Ecto neural progenitor cell (in vitro differentiated cells): ENCODE measurements at places on chromosomes 12 and 14.
A peak's percentile ranks its signal among the peaks of the same experiment; 100 is the strongest.

DNA sequence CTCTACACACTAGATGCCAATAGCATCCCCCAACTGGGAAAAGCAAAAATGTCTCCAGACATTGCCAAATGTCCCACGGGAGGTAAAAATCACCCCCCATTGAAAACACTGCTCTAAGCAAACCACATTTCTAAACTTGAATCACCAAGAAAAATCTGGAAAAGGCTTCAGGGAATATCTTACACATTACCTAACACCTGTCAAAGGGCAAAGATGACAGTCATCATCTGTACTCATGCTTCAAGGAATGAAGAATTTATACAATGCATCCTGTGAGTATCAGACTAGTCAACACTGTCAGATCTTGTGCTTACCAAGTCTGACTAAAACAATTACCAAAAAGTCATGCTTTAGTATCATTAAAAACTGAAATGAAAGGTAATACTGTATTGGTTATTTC lies 161.6 kb upstream of the SOX5 start:
- DNase-seq = no peak

DNA sequence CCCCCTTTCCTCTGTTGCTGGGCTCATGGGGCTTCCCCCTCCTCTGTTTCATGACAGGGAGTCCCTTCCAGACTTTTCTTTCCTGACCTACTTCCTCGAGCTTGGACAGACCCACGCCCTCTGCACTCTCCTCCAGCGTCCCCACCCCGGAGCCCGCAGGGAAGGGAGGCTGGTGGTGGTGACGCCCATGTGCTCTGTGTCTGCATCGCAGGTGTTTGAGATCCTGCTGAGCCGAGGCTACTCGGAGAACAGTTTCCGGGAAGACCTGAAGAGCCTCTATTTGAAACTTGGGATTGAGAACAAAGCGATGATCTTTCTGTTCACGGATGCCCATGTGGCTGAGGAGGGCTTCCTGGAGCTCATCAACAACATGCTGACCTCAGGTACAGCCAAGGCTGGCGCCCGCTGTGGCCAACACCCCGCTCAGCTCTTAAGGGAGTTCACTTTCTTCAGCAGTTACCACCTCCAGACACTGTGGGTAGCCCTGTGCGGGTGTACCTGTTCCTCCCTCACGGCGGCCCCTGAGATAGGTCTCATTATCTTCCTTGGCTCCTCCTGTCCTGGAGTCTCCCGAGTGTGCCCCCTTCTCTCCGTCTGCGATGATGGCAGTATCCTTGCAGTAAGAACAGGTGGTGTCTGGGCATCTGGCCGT lies 85.6 kb downstream of the CCDC92 start:
- no peak for DNase-seq

DNA sequence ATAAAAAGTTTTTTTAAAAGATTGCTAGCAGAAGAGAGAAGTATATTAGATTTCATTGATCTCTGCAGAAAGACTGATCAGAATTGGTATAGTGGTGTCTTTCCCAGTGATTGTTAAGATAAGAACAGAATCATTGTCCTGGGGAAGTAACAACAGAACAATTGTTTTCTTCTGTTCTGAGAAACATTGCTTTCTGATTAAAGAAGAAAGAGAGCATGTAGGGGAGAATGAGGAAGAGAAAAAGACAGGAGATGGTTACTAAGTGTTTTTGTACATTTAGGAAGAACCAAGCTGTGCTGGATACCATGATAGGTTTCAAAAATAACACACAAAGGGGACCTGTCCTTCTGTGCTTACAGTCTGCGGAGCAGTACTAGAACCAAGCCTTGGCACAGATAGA lies 5.0 kb downstream of the USP30 start:
- DNase-seq = no peak

- no peak for DNase-seq
These were observed 228.4 kb upstream of the NPAS3 start for GRCh38 chr14:32710231-32710671.

DNA sequence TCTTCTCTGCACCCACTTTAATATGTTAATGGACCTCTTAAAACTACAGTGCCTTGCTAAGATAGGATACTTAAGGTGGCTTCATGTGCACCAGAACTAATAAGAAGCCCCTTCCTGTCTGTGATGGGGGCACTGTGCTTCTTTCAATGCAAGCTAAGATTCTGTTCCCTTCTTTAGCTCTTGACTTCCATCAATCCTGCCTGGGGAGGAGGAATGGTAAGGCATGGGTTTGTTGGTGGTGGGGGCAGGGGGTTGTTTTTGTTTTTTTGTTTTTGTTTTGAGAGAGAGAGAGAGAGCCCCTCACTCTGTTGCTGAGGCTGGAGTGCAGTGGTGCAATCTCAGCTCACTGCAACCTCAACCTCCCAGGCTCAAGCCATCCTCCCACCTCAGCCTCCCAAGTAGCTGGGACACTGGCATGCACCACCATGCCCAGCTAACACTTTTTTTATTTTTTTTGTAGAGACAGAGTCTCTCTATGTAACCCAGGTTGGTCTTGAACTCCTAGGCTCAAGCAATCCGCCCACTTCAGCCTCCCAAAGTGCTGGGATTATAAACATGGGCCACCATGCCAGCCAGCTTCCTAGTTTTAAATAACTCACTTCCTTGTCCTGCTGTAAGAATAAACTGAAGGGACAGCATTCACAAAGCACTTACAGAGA lies 4.5 kb upstream of the KRT3 start:
- DNase-seq = no peak

DNA sequence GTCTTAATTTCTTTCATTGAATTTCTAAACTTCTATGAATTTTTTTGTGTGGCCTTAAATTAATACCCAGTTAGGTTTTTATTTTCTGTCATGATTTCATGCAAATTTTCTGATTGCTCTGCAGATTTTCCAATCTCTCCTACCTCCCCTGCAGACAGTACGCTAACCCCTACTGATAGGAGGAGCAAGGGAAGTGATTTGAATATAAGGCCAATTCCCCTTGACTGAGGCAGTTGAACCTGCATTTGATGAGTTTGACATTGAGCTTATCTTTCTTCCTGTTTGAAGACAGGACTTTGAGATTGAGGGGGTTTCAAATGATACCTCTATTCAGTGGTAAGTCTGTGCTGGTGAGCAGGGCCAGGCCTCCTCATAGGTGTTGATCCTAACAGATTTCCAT lies 74.6 kb downstream of the SNAPC1 start:
- DNase-seq = no peak

GRCh38 chr14:94770815-94771157 lies 873 bp upstream of the GSC start:
- no peak for DNase-seq

GRCh38 chr12:57722716-57723629 lies 15.6 kb downstream of the AGAP2 start:
- no peak for DNase-seq

DNA sequence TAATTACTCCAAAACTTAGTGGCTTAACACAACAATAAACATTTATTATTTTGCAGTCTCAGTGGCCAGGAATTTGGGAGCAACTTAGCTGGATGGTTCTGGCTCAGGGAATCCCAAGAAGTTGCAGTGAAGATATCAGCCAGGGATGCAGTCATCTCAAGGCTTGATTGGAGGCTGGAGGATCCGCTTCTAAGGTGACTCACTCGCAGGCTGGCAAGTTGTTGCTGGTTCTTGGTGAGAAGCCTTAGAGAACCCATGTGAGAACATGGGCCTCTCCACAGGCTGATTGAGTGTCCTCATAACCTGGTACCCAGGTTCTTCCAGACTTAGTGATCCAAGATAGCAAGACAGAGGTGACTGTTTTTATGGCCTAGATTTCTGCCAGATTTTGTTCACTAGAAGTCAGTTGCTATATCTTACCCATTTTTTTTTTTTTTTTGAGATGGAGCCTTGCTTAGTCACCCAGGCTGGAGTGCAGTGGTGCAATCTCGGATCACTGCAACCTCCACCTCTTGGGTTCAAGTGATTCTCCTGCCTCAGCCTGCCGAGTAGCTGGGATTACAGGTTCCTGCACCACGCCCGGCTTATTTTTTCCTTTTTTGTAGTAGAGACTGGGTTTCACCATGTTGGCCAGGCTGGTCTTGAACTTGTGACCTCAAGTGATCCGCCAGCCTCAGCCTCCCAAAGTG lies 32.5 kb downstream of the BRMS1L start:
- DNase-seq = no peak

GRCh38 chr12:47022296-47022695 lies 57.1 kb upstream of the PCED1B start:
- DNase-seq = no peak

DNA sequence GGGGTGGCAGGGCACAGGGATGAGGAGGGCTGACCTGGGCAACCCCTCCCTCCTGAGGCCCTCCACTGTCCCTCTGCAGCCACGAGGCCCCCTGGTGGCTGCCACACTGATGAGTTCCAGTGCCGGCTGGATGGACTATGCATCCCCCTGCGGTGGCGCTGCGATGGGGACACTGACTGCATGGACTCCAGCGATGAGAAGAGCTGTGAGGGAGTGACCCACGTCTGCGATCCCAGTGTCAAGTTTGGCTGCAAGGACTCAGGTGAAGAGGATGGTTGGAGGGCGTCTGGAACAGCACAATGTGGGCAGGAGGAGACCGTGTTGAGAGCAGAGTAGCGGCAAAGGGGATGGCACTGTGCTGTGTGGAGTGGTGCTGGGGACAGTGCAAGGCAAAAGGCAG lies 25.7 kb upstream of the LRP1-AS start:
- DNase-seq = peak; percentile 71

DNA sequence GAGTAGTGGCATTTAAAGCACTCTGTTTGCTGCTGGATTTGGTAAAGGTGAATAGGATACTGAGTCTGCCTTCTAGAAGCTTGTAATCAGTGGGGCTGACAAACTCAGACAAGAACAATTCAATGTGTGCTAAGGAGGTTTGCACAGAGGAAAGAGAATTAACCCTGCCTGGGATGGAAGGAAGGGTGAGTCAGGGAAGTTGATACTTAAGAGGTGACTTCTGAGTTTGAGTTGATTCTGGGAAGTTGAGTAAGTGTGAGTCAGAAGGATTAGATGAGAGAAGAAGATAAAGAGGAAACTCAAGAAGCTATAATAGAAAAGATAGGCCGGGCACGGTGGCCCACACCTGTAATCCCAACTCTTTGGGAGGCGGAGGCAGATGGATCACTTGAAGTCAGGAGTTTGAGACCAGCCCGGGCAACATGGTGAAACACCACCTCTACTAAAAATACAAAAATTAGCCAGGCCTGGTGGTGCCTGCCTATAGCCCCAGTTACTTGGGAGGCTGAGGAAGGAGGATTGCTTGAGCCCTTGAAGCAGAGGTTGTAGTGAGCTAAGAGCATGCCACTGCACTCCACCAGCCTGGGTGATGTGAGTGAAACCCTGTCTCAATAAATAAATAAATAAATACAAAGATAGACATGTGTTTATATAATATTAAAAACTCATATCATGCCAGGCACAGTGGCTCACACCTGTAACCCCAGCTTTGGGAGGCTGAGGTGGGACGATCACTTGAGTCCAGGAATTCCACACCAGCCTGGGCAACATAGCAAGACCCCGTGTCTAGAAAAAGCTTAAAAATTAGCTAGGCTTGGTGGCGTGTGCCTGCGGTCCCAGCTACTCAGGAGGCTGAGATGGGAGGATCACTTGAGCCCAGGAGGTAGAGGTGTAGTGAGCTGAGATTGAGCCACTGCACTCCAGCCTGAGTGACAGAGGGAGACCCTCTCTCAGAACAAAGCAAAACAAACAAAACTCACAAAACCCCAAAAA lies 126.8 kb upstream of the CPM start:
- no peak for DNase-seq

DNA sequence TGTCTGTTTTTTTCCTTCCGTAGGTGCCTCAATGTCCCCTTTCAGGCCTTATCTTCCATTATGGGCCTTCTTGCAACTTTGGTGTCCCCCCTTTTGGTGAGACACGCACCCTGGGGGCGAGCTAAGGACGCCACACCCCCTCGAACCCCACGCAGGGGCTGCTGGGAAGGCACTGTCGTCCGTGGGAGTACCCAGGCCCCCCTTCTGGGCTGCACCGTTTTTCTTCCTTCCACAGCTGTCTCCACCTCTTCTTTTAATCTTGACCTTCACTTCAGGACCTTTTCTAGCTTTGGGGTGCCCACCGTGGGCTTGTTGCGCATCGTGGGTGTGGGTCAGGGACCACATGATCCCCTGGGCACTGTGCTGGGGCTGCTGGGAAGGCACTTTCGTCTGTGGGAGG lies 271.8 kb downstream of the ALG10 start:
- DNase-seq = no peak

GRCh38 chr12:120115692-120116440 lies 687 bp downstream of the RAB35 start:
- DNase-seq = no peak

- no peak for DNase-seq
These were observed at the start of gene LAG3 for GRCh38 chr12:6772331-6772695. Gene LAG3 (plus strand): TSS chr12:6772520. CDS start chr12:6772853, 333 bp downstream.

DNA sequence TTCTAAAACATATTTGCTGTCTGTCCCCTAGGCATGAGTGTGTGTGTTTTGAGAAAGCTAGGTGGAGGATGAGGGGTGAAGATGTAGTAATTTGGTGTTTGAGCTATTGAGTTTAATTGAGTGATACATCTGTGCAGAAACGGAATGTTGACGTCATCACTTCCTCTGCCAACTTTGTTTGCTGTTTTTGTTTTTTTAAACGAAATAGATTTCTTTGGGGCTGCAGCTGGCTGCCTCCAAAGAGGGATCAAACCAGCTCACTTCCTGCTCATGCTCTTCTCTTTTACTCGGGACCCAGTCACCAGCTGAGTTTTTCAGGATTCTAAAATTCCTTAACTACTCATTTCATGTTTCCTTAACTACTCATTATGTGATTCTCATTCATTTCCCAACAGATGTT lies 19.5 kb upstream of the CRACR2A start:
- no peak for DNase-seq

- DNase-seq = no peak
These were observed 21.1 kb downstream of the CHGA start for GRCh38 chr14:92943855-92944570.

DNA sequence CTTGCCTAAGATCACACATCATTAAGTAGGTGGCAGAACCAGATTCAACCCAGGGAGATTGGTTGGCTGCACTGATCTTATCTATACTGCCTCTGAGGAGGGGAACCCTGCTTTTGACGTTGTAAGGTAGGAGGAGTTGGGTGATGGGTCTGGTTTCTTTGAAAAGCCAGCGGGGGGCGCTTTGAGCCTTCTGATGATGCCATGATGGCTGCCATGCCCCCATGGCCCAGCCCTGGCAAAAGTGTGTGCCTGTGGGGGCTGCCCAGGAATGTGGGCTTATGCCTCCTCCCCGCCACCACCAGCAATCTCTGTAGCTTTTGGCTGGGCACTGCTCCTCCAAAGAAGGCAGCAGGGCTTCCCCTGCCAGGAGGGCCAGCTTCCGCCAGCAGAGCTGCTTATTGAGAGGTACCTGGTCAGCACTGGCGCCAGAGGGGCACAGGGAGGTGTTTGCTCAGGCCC lies 224.3 kb downstream of the SLC41A2 start:
- no peak for DNase-seq

- DNase-seq = peak; percentile 84
These were observed 14.3 kb upstream of the ARMH4 start for GRCh38 chr14:58166005-58166983.

GRCh38 chr14:65000898-65001591 lies 14.3 kb downstream of the FNTB start:
- no peak for DNase-seq

- no peak for DNase-seq
These were observed 4.0 kb downstream of the HOXC8 start for GRCh38 chr12:54012631-54013409.
